ENCODE measurements at places on chromosomes 6 and 20.

GRCh38 chr6:125611573-125612344 is 137.7 kb upstream of the HEY2 start:
- no peak for DNase-seq

- DNase-seq = no peak
These were observed 19.5 kb downstream of the CPXM1 start for GRCh38 chr20:2780948-2781347.

DNA sequence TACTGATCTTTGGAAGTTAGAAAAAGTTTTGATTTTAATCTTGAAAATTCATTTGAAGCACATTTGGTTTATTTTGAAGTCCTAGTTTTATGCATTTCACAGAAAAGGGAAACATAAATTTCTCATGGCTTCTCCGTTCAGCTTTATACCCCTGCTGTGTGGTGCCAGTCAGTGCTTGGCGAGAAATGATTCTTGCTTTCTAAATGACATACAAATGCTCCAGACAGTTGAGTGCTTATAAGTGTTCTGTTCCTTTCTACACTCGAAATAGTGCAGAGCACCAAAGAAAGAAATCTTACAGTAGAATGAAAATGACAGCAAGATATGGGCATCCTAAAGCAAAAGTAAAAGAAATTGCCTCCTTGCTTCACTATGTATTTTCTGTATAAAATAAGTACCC is 9.0 kb upstream of the ZNF292 start:
- no peak for DNase-seq

DNA sequence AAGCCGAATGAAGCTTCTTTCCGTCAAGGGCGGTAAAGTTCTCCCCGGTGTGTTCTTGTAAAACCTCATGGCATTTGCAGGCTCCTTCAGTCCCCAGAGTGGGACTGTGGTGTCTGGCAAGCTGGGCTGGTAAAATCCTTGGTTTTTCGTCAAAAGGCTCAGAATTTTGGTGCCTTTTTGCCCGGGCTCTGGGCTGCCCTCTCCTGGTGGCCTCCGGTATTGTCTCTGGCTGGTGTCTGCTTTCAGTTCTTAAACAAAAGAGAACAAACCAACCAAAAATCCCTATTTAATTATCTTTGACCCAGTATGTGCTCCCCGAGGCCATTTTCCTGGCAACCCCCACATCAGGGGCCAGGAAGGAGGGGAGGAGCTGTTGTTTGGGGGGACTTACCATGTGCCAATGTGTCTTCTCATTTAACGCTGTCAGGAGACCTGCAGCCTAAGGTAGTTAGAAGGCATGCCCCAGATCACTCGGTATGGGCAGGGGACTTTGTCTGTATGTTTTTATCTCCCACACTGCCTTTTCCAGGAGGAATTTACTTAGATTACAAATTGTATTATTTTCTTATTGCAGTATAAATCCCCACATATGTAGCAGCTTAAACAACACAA is 11.1 kb downstream of the CDH4 start:
- DNase-seq = no peak

DNA sequence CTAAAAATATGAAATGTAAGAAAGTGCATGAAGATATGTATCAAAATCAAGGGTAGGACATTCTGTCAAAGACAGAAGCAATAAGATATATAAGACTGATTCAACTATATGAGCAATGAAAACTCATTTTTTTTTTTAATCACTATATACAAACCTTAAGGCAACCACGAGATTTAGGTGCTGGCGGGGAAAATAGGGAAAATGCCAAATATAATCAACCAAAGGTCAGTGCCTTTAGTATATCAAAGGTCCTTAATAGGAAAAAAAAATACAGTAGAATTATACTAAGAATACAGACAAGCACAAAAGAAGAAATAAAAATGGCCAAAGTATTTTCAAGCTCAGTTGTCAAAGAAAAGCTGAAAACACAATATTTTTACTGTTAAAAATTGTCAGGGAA is 24.1 kb downstream of the SUPT3H start:
- no peak for DNase-seq

- no peak for DNase-seq
These were observed 628.0 kb downstream of the KIF16B start for GRCh38 chr20:15945289-15945688.

DNA sequence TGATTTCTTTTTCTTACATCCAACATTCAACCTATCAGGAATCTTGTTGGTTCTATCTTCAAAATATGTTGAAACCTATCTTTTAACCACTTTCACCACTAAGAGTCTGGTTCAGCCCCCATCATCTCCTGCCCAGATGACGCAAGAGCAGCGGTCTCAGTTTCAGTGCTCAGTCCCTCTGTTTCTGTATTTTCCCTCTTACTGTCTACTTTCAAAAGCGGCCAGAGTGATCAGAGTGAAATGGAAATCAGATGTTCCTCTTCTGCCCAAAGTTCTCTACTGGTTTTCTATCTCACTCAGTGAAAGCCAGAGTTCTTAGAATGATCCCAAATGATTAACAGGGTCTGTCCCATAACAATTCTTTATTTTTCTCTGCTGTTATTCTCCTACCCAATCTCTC is 147.9 kb upstream of the PDE7B start:
- DNase-seq = no peak

- no peak for DNase-seq
These were observed 52.5 kb downstream of the CRYBG1 start for GRCh38 chr6:106413016-106413415.

DNA sequence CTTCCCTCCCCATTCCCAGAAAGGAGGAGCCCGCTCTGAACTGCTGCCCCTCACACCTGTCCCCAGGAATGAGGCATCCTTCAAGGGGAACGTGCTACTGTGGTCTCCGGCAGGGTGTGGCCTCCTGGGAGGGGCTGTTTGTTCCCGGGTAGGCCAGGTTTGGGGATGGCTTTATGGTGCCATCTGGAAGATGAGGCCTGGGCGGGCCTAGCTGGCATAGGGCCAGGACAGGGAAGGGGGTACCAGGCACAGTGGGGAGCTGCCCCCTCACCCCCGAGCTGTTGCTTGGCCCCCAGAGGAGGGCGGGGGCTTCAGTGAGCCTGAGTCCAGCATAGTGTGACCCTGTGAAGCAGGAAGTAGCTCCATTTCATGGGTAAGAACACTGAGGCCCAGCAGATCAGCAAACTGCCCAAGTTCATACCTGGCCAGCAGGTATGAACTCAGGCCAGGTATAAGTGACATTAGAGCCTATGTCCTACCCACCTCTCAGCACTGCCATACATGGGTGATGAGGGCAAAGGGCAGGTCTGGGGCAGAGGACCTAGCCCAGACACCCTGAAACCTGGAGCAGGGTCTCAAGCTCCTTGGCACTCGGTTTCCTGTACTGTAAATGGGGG is 17.5 kb upstream of the SPDEF start:
- no peak for DNase-seq

GRCh38 chr6:41036186-41036585 is 2.8 kb downstream of the UNC5CL start:
- no peak for DNase-seq

DNA sequence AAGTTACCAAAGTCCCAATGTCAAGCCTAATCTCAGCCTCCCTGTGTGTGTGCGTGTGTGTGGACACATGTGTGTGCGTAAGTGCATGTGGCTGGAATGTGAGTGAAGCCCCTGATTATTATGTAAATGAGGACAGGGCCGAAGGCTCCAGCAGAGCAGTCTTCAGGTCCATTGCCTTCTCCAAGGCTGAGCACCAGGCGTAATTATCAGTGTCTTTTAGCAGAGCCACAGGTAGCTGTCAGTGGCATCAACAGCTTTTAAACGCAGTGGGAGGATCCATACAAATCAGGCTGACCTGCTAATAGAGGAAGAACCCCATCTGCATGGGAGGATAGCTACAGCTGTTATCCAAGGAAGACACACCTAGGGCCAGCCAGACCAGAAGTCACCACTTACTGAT is 324.3 kb upstream of the MOCS1 start:
- DNase-seq = no peak

DNA sequence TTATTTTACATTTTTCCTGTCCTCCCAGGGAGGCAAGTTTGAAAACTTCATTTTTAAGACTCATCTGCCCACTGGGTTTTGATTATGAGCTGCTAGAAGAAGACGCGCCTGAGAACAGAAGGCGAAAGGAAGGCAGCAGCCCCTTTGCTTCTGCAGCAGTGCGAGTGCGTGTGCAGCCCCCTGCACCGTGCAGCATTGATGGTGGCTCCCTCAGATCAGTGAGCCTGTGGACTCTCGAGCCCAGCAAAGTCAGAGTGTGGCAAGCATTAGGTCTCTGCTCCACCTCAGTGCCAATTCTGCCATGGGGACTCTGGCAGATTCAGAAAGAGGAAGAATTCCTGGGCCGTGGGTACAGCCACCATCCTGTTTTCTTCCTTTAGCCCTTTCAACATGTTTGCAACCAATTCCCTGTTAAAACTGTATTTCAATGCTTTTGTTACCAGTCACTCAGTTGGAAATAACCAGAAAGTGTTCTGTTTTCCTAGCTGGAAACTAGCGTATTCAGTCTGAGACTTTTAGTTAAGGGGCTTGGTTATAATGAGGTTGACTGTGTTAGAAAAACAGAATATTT is 134.8 kb upstream of the OGFRL1 start:
- no peak for DNase-seq
